ENCODE measurements at places on chromosomes 2 and 18.

DNA sequence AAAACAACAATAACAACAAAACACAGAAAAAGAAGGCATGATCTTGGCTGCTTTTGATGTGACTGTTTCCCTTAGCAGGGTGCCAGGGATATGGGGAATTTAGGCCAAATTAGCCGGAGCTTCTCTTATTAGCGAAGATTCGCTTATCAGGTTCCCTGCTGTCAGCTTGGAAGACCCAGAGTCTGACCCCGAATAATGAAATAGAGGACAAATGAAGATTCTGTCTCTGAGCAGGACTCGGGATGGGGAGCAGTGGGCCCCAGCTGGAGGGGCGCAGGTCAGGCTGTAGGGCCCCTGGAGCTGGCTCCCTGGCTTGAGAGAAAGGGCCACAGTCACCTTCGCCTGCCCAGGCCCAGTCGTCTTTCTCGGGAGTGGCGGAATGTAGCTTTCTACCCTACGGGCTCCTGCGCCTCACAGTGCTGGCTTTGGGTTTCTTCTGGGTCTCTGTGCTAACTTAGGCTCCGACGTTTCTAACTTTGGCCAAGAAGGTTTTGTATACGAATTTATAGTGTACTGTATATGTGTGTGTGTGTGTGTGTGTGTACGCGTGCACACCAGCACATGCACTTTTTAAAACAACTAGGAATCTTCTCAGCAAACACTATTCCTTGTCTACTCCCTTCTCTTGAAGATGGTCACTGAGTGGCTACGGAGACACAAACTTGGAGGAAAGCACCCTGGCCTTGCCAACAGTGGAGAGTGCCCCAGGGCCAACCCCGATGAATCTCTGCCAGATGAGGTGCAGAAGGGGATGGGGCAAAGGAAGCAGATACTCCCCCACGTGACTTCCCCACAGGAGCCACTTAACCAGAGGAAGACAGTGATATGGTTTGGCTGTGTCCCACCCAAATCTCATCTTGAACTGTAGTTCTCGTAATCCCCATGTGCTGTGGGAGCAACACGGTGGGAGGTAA is 195.6 kb upstream of the COPS8 start:
- no peak for DNase-seq

DNA sequence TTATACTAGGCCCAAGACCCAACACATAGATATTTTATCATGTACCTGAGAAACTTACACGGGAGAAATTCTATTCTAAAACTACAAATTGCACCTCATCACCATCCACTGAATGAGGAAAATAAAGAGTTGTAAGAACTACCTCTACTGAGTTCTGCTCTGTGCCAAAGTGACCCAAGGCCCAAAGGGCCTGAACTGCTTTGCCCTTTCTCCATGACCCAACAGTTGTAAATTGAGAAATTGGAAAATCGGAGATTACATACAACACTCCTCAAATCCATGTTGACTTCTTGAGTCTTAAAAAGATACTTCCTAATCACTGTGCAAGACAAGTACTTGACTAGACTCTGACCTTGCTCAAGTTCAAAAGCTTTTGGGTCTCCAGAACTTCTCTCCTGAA is 8.8 kb downstream of the NR4A2 start:
- DNase-seq: no peak

- DNase-seq: no peak
Measured at GRCh38 chr18:12944709-12945108, 3.1 kb upstream of the SEH1L start.

DNA sequence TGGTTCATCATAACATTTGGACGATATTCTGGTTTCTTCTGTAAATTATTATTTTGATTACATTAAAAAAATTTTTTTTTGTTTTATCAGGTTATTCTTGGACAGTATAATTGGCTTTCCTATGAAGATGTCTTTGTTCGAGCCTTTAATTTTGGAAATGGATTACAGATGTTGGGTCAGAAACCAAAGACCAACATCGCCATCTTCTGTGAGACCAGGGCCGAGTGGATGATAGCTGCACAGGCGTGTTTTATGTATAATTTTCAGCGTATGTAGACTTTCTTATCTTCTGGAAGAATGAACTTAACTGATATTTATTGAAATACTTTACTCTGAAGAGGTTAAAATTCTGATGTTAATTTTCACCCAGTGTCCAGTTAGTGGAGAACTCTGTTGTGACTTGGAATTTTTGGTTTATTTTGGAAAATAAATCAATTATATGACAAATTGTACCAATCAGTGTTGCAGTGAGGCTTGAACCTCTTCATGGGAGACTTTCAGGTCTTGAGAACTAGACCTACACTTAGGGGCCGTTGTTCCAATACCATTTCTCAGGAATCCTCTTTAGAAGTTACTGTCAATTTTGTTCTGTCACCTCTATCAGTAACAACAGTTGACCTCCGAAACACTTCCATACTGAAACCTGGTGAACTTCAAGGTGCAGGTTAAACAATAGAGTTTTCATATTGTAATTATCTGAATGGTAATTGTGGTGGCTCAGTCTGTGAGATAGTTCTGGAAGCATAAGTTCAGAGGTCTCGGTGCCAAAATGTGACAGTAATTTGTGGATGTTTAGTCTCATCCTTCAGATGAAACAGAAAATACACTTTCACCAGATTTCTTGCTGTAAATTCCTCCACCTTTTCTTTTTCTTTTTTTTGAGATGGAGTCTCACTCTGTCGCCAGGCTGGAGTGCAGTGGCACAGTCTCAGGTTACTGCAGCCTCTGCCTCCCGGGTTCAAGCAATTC is 55.7 kb downstream of the ACSL3 start:
- no peak for DNase-seq

DNA sequence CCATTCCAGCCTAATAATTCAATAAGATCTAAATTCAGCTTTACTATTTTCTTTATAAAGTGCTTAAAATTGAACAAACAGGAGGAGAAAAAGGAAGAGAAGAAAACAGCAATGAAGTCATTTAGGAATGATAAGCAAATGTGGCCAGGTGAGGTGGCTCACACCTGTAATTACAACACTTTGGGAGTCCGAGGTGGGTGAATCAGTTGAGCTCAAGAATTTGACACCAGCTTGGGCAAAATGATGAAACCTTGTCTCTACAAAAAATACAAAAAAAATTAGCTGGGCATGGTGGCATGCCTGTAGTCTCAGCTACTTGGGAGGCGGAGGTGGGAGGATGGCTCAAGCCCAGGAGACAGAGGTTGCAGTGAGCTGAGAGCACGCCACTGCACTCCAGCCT is 129.0 kb downstream of the CAMKMT start:
- no peak for DNase-seq

- DNase-seq: no peak
Measured at GRCh38 chr18:6553234-6553900, 138.7 kb upstream of the L3MBTL4 start.

DNA sequence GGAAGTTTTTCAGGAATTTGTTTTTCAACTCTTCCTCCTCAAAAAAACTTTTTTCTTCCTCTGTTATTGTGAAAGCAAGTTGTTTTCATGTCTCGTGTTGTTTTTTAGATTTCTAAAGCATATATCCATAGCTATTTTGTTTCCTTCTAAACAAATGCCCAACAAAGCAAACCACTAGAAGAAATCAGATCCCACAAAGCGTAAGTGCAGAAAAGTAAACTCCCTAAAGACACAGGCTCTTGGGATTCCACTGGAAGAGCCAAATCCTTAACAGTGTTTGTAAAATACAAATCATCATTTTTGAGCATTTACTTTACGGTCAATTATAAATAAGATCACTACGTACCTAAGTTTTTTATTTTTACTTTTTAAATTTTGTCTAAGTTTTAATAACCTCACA is 21.7 kb upstream of the RIF1 start:
- no peak for DNase-seq

DNA sequence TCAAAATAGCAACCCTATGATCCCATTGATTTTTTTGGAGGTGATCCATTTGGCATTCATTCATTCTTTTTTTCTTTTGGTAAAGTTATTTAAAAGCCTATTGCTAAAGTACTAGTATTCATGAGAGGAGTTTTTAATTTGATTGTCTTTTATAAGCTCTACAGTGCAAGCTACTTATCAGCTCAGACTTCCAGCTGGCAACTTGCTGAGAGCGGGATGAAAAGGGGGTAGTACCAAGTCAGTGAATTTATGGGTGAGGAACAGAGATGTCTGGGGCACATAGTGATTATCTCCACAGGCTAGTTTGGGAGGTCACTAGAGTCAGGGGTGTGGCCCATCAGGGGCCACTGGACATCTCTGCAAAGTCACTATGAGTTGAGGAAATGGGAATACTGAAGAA is 202.4 kb downstream of the PIK3C3 start:
- DNase-seq: no peak

- no peak for DNase-seq
Measured at GRCh38 chr2:151032741-151033191, 228.9 kb downstream of the RBM43 start.

DNA sequence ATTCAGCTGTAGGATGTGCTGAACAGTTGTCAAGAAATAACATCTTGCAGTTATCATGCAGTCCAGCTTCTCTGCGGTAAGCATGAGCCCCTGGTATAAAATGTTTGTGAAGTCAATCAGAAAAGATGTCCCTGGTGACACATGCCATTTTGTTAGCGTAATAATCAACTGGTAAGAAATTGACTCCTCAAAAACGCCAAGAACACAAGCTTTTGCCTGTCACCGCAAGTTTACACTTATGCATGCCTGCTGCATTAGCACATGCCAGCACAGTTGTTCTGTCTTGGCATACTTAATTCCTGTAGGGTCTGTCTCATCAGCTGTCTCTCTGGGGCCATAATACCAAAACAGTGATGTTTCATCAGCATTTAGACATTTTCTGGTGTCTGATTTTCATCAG is 524.8 kb upstream of the DSEL start:
- DNase-seq: no peak

DNA sequence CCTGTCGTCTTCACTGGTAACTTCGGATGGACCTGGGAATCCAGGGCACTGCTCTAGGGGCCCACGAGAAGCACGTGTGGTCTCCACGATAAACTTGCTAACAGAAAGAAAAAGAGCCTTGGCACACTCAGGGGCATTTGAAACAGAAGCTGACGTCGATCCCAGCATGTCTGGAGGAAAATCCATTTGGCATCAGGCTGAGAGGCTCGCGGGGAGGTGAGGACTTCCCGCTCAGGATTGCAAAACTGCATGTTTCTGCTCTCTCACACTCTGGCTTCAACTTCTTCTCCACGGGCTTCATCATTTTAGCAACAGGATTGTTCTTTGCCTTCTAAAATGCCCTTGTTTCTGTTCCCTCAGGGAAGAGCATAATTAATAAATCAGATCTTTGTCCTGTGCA is 181.7 kb upstream of the COPS8 start:
- no peak for DNase-seq

DNA sequence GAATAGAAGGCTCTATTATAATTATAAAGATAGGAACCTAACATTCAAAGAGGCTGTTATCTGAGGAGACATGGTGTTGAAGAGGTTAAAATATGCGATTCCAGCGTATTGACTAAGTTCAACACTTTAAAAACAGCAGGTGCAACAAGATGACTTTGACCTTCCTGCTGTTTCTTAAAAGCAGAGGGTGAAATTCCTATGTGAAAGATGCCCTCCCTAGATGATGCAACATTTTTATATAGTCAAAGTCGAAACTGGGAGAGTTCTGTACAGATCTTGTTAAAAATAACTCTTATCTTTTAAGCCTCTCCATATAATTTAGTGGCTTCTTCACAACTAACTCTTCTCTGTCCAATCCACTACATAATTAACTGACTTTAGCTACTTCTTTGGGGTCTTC is 4.4 kb upstream of the ACKR3 start:
- DNase-seq: no peak
